Testis (tissue), 5 donors: ENCODE measurements at places on chromosomes 6 and 20. TPM values are rescaled to one million over a fixed set of nuclear protein-coding genes. Genes with fewer than 3 reads are reported as not detected.

GRCh38 chr6:13500264-13500663 is 12.9 kb upstream of the GFOD1 start:
- no peak for DNase-seq

Gene IGF2R
- total RNA-seq, result 109 TPM

GRCh38 chr20:1938464-1939269 is 43.5 kb downstream of the SIRPA start:
- DNase-seq, result no peak

Gene ALDH5A1
- total RNA-seq, result 21.2 TPM

Gene OR2H1
- 16.9 TPM for total RNA-seq

Gene COL20A1
- 14.4 TPM for total RNA-seq

GRCh38 chr20:32045999-32046398 is 6.0 kb upstream of the HCK start:
- DNase-seq, result no peak
